Melanocyte of skin (primary cell): ENCODE measurements at places on chromosomes 12 and 14. TPM values are rescaled to one million over a fixed set of nuclear protein-coding genes. Genes with fewer than 3 reads are reported as not detected.

Gene LRRC74A
- total RNA-seq = not detected in 2 replicates

Gene POLE
- 32.5 and 43.6 TPM in 2 replicates for total RNA-seq

Gene MDGA2
- 11.6 and 13.3 TPM in 2 replicates for total RNA-seq

Gene COCH
- total RNA-seq = 0.69 TPM in 1 of 2 replicates, not detected in the other

Gene GNB3
- total RNA-seq = 0.36 and 0.69 TPM in 2 replicates

Gene SOAT2
- total RNA-seq = not detected in 2 replicates

Gene FOXN4
- not detected in 2 replicates for total RNA-seq

Gene CCDC196
- not detected in 2 replicates for total RNA-seq

Gene KRT72
- total RNA-seq = not detected in 2 replicates

Gene FLVCR2
- total RNA-seq = 1.4 and 2.3 TPM in 2 replicates

Gene PLD4
- total RNA-seq = 0.33 TPM in 1 of 2 replicates, not detected in the other

Gene MMP17
- 48.5 and 69.8 TPM in 2 replicates for total RNA-seq

Gene RBP5
- not detected in 2 replicates for total RNA-seq

Gene KRT5
- total RNA-seq = 1.1 TPM in 1 of 2 replicates, not detected in the other

Gene PSMC1
- 96.2 and 156 TPM in 2 replicates for total RNA-seq

Gene DICER1
- 49.6 and 88.0 TPM in 2 replicates for total RNA-seq

Gene AQP6
- total RNA-seq = not detected in 2 replicates

Gene CD163
- total RNA-seq = not detected in 2 replicates

Gene NACA
- 602 and 908 TPM in 2 replicates for total RNA-seq

Gene SMCO3
- total RNA-seq = 0.33 and 0.93 TPM in 2 replicates

Gene GPX2
- not detected in 2 replicates for total RNA-seq

Gene CD69
- not detected in 2 replicates for total RNA-seq

Gene MANSC1
- total RNA-seq = 4.0 and 4.1 TPM in 2 replicates

Gene CAPZA3
- total RNA-seq = not detected in 2 replicates

Gene SALL2
- total RNA-seq = 1.7 and 3.1 TPM in 2 replicates

Gene PRICKLE1
- 0.34 and 1.8 TPM in 2 replicates for total RNA-seq

Gene ASCL1
- under 0.01 TPM in 1 of 2 replicates, not detected in the other for total RNA-seq

Gene KRT6C
- total RNA-seq = not detected in 2 replicates

Gene TMEM179
- total RNA-seq = not detected in 2 replicates

Gene NRL
- 1.7 and 2.2 TPM in 2 replicates for total RNA-seq

Gene GPR132
- not detected in 2 replicates for total RNA-seq

Gene KMT2D
- total RNA-seq = 25.8 and 41.8 TPM in 2 replicates

Gene PALS1
- 21.0 and 24.1 TPM in 2 replicates for total RNA-seq

Gene SERPINA6
- not detected in 2 replicates for total RNA-seq

Gene KANSL2
- 64.3 and 66.5 TPM in 2 replicates for total RNA-seq

Gene LYZ
- total RNA-seq = under 0.01 TPM in 1 of 2 replicates, not detected in the other

Gene POTEM
- not detected in 2 replicates for total RNA-seq

Gene TNFAIP2
- 0.62 and 5.0 TPM in 2 replicates for total RNA-seq

Gene PTCSC3
- total RNA-seq = not detected in 2 replicates

Gene RFX4
- 0.15 TPM in 1 of 2 replicates, not detected in the other for total RNA-seq
